Activated T-cell treated with anti-CD3 and anti-CD28 coated beads for 24 hours (primary cell): ENCODE measurements at places on chromosomes 4 and X.

- DNase-seq, result no peak
Observed at GRCh38 chr4:153275380-153276276, 68.9 kb upstream of the MND1 start.

DNA sequence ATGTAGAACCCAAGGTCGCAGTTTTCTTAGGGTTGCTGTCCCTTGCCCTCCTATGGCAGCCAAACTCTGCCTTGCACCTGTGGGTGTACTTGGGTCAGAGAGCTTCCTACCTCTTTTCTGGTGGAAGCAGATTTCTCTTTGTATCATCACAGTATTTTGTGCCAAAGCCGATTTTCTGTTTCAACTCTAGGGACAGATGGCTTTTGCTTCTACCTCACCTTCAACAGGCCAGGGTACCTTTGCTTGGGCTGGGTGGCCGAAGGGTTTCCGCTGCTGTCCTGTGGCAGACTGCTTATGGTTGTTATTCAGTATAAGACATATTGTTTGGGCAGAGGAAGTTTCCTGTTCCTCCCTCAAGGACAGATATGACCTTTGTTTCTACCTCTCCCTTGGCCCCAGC is 22.4 kb downstream of the NEIL3 start:
- no peak for DNase-seq

- no peak for DNase-seq
Observed at GRCh38 chr4:181745933-181746625, 497.1 kb upstream of the TENM3 start.

- no peak for DNase-seq
Observed at GRCh38 chr4:90442619-90443018, 315.4 kb downstream of the CCSER1 start.

GRCh38 chrX:11401966-11402365 is 108.8 kb downstream of the AMELX start:
- no peak for DNase-seq

GRCh38 chr4:128298852-128299251 is 11.2 kb upstream of the PGRMC2 start:
- DNase-seq, result no peak

DNA sequence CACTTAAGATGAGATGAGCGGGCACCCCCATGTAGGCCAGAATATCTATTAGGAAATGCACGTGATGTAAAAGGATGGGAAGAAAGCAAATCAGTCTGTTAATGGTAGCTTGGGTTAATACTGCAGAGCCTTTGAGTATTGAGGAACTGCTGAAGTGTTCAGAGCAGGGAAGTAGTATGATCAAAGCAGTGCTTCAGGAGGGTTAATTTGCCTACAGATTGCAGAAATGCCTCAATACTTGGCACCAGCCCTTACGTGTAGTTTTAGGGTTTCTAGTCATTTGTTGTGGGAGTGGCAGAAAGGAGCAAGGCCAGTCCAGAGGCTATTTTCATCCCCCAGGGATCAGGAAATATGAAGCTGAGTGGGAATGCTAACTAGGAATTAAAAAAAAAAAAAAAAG is 19.7 kb downstream of the ZFX start:
- no peak for DNase-seq

DNA sequence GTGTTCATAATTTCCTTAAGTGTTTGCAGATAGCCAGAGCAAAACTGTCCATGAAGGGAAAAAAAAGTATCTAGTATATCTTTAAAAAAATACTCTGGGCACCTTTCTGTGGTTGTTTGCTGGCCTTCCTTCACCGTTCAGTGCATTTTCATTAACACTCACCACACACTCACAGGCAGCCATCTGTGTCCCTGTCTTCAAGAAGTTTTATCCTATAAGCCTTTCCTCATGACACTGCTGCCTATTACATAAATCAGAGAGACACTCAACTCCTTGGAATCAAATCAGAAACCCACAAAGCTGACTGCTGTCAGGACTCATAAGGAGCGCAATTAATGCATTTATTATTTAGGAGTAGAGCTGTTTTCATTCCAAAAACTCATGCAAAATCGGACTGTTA is 1720.2 kb downstream of the PCDH7 start:
- DNase-seq, result no peak

GRCh38 chrX:133414406-133415275 is 648 bp downstream of the GPC4 start:
- no peak for DNase-seq

GRCh38 chr4:172726001-172726423 is 442.6 kb upstream of the GALNT7 start:
- no peak for DNase-seq

- peak; percentile 65 for DNase-seq
Observed at GRCh38 chr4:1009542-1010394, 1.7 kb upstream of the FGFRL1 start.

- no peak for DNase-seq
Observed at GRCh38 chr4:6878451-6879059, 31.1 kb upstream of the TBC1D14 start.

- DNase-seq, result no peak
Observed at GRCh38 chr4:150577796-150578195, 4.2 kb upstream of the MAB21L2 start.

- DNase-seq, result no peak
Observed at GRCh38 chrX:626745-627509, 3.7 kb upstream of the SHOX start.

DNA sequence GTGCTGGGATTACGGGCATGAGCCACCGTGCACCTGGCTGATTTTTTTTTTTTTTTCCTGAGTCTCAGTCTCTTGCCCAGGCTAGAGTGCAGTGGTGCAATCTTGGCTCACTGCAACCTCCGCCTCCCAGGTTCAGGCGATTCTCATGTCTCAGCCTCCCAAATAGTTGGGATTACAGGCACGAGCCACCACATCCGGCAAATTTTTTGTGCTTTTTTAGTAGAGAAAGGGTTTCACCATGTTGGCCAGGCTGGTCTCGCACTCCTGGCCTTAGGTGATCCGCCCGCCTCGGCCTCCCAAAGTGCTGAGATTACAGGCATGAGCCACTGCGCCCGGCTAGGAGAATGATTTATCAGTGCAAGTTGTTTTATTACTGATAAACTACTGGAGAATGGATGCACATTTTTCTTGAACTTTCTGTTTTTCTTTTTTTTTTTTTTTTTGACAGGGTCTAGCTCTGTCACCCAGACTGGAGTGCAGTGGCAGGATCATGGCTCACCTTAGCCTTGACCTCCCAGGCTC is 39.7 kb upstream of the DHRSX start:
- no peak for DNase-seq

DNA sequence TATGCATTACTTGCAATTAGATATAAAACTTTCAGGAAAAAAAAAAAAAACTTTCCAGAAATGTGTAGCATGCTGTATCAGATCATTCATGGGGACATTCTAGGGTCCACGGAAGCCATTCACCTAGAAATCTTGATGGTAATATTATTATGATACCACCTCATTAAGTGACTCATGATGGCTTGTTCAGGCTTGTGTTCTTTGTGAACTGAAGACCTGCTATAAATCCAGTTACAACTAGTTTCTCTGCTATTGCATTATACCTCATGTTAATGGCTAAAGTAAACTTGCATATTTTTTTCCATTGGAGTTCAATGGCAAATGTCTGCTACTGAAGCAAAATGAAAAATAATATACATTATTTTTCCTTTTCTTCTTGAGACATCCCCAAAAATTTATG is 35.3 kb upstream of the PTPN13 start:
- DNase-seq, result no peak

DNA sequence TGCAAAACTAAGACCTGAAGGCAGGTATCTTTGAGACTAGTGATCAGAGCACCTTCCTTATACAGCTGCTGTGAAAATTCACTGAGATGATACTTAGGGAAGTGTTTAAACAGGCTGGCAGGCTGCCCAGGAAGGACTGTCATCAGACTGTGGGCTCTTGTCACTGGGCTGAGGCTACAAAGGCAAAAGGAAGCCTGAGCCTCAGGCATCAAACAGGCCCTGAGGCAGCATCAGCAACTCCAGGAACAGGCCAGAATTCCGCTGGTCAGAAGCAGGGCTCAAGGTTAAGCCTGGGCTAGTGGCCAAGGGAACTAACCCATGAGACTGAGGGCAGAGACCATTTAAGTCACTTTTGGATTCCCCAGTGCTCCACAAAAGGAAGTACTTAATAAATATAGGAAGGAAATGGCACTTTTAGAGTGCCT is 12.8 kb downstream of the PJA1 start:
- no peak for DNase-seq

DNA sequence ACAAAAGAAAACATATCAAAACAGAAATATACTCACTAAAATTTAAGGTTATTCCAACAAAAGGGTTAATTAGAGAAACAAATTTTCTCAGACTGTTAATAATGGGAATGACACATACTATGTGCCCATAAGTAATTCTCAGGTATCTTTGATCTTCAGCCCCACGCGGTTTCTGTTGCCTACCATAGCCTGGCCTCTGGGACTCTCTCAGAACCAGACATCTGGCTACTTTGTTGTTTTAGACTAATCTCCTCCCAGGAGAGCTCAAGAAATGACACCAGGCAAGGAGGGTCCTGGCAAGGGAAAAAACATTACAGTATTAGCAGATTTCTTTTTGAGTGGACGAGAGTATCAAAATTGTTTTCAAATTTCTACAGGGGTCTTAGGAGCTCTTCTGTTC is 43.7 kb downstream of the SLC10A7 start:
- DNase-seq, result no peak

GRCh38 chr4:84574069-84574720 is 8.7 kb upstream of the CDS1 start:
- no peak for DNase-seq

DNA sequence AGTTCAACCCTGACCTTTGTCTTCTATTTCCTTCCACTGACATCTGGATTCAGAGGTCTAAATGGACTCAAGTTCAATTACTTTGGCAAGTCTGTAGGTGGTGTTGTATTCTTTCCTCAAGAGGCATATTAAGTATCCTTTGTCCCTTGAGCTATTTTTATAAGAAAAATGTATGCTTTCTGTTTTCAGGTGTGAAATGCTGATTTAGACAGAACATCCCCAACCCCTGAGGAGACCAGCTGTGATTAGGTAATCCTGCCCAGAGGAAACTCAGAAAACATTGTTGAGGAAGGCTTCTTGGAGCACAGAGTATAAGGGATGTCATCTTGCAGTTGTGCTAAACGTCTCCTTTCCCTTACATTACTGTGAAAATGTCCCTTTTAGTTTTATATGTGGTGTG is 46.6 kb upstream of the EGFL6 start:
- DNase-seq, result no peak

DNA sequence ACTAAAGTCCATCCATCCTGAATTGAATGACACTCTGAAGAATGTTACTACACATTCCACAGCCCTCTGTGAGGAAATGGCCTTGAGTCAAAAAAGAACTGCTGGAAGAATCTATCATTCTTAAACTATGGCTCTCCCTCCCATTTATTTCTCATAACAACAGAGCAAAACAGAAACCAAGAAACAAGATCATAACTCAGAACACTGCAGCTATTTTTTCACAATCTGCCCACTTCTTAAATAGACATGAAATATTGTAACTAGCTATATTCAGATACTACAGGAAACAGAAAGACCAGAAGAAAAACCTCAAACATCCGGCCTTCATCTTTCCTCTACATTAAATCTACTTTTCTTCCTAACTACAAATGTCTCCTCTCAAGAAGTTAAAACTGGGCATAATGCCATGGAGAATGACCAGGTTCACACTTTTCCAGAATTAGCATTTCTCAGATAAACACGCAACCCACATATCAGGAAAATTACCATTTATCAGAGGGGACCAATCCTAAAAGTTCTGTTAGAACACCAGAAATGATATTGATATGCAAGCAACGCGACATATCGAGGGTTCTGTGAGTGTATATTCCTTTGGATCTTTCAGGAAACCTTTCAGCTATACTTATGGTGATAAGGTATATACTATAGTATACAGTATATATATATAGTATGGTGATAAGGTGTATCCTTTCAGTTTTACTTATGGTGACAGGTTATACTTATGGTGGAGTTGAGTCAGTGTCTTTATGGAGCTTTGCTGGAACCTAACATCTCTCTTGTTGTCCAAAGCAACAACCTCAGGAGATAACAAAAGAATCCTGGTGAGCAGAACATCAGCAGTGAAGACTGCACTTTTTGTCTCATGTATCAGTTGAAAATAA is 60.4 kb upstream of the IRF2 start:
- DNase-seq, result no peak

DNA sequence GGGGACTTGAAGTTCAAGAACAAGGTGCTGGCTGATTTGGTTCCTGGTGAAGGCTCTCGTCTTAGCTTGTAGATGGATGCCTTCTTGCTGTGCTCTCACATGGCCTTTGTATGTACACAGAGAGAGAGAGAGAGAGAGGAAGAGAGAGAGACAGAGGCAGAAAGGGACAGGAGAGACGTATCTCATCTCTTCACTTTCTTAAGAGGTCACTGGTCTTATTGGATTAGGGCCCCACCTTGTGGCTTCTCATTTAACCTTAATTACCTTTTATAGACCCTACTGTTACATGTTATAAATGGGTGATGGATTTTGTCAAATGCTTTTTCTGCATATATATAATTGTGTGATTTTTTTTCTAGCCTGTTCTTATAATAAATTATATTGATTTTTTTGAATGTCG is 1444.2 kb downstream of the ADGRL3 start:
- no peak for DNase-seq

GRCh38 chr4:18645351-18645750 is 623.8 kb upstream of the LCORL start:
- DNase-seq, result no peak

- DNase-seq, result no peak
Observed at GRCh38 chr4:100240008-100240407, 49.7 kb upstream of the DDIT4L start.

DNA sequence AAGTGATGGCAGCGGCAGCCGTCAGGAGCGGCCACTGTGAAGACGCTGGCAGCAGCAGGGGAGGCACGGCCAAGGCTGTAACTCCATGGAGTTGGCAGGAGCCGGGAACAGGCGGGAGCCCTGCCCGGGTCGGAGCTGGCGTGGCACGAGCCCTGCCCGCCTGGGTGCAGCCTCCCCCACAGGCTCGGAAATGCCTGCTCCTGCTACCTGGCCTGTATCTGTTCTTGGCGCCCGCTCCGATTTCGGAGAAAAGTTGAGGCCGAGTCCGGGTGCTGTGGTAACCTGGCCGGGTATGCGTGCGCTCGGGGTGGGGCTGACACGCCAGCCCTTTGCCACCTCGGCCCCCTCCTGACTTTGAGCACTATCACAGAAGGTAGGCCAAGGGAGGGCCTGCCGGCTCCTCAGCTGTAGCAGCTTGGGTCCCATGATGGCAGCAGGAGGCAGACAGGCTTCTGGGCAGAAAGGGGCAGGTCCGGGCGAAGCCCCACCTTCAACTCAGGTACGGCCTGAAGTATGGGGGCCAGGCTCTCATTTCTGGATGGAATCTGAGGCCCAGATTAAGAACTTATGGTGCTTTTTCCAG is 51.2 kb upstream of the SHISA3 start:
- no peak for DNase-seq

GRCh38 chrX:123626962-123627361 is 105.9 kb downstream of the THOC2 start:
- DNase-seq, result no peak

DNA sequence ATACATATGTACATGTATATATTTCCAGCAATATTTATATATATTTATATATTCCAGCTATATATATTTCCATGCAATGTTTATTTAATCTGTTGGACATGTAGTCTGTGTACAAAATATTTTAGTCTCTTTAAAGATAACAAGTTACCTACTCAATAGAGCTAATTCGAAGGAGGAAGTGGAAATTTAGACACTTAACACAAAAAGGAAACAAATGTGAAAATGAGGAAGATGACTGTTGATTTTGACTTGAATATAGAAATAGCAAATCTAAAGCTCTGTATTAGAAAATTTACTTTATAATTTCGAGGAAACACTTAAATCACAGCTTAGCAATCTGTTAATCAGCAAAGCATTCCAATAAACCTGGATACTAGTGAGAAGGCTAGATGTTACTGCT is 1064.4 kb downstream of the PCDH7 start:
- no peak for DNase-seq

- no peak for DNase-seq
Observed at GRCh38 chr4:75705198-75705977, 19.0 kb upstream of the USO1 start.
